Astrocyte (in vitro differentiated cells and primary cell): ENCODE measurements at places on chromosomes 12 and 14. TPM values are rescaled to one million over a fixed set of nuclear protein-coding genes. Genes with fewer than 3 reads are reported as not detected.

FOXA1 gene
- 0.11 TPM in 1 of 2 replicates, not detected in the other for total RNA-seq

VWF gene
- 0.23 and 0.82 TPM in 2 replicates for total RNA-seq

PRH1 gene
- total RNA-seq = 7.9 and 10.6 TPM in 2 replicates

GOLT1B gene
- 90.3 and 93.5 TPM in 2 replicates for total RNA-seq

DLK1 gene
- total RNA-seq = 1.3 and 2.7 TPM in 2 replicates

GPR68 gene
- total RNA-seq = 0.38 and 0.50 TPM in 2 replicates

RNASE7 gene
- total RNA-seq = 0.19 TPM in 1 of 2 replicates, not detected in the other

RECQL gene
- total RNA-seq = 49.1 and 49.7 TPM in 2 replicates

FBXL14 gene
- total RNA-seq = 9.2 and 9.8 TPM in 2 replicates
